ENCODE measurements at places on chromosomes 7 and 10.

DNA sequence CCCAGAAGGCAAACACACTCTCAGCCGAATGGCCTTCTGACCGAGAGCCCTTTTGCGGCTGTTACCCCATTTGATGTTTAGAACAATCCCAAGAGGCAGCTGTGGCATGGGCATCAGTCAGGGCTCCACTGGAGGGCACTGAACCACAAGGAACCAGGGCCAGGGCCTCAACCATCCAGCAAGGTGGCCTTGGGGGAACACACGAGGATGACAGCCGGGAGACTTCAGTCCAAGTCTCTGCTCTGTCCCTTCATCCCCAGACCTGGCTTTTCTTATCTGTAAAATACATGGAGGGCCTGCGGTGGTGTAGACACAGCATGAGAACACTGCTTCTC is 63.6 kb upstream of the INSIG1 start:
- DNase-seq, result no peak

DNA sequence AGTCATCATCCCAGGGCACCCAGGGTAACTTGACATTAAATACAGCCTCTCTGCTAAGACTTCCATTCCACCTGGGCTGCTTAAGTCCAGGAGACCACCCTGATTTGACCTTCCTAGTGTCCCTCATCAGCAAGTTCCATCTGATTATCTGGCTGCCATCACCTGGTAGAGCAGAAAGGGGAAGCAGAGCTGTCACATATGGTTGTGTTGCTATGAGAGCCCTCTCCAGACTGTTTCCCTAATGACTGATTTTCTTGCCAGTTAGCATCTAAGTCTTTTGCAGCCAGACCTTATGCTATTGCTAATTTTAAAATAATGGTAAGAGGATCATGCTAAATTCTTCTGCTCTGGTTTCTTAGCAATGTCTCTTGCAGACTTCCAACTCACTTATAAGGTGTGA is 38.7 kb downstream of the KCNH2 start:
- no peak for DNase-seq

DNA sequence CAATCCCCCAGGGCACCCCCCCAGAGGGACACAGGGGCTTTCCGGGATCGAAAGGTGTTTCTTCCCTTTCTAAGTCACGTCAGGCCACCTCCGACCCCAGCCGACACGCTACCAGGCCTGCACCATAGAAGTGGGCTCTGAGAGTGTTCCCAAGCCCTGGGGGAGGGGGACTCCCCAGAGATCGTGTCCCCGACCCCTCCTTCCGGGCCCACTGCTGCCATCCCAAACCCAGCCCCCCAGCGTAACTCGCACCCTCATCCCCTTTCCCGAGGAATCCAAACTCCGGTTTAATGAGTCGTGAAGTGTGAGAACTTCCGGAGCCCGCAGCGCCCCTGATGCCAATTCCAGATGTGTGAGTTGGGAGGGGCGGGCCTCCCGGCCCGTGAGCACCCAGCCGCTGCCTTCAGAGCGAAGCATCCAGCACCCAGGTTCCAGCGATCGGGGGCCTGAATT is 11.3 kb downstream of the UNCX start:
- DNase-seq, result no peak

- no peak for DNase-seq
Observed at GRCh38 chr10:62761115-62761514, 43.4 kb upstream of the ADO start.

DNA sequence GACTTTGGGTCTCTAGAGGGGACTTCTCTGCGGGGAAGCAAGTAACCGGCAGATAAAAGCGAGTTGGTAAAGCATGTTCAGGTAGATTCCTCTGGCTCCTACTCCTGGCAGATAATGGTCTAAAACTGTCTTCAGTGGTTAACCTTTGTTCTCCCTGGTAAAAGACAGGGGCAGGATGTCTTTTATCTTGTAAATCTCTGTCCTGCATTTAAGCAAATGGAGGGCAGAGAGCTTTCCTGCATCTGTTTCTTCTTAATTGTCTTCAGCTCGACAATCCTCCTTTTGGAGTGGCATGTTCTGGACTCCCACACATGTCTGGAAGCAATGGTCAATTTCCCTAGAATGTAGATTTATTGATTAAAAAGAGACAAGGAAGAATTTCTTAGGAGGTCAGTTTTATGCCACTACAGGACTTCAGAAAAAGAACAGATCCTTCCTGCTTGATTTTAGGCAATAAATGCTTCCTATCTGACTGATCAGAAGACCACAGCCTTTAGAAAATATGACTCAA is 16.6 kb downstream of the C7orf33 start:
- no peak for DNase-seq

- DNase-seq, result no peak
Observed at GRCh38 chr7:82567841-82568240, 124.3 kb upstream of the CACNA2D1 start.

DNA sequence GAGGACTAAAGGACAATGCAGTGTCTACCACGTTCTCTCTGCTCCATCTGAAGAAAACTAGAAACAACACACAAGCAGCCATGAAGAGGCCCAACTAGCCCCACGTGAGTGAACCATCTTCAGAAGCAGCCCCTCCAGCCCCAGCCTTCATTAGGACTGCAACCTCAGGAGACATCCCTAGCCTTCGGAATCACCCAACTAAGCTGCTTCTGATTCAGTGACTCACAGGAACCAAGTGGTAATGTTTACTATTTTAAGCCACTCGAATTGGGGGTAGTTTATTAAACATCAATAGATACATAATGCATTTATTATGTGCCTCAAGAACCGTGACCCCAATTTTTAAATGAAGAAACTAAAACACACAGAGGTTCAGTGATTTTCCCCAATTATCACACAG is 22.6 kb downstream of the ARHGAP12 start:
- DNase-seq, result no peak

DNA sequence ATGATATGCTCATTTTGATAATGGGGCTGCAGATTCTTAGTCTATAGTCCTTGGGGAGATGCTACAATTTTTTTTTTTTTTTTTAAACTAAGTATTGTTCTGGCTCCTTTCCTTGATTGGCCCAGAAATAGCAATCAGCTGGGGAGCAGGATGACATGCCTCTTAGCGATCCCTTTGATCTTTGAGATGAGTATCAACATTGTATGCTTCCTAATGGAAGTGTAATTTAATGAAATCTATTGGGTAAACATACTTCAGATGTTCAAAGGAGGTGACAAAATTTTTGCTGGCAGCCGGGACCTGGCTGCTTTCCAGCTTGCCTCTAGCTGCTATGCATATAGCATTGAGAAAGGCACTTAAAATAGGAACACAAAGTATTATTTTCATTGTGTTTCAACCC is 43.5 kb downstream of the VTI1A start:
- no peak for DNase-seq

DNA sequence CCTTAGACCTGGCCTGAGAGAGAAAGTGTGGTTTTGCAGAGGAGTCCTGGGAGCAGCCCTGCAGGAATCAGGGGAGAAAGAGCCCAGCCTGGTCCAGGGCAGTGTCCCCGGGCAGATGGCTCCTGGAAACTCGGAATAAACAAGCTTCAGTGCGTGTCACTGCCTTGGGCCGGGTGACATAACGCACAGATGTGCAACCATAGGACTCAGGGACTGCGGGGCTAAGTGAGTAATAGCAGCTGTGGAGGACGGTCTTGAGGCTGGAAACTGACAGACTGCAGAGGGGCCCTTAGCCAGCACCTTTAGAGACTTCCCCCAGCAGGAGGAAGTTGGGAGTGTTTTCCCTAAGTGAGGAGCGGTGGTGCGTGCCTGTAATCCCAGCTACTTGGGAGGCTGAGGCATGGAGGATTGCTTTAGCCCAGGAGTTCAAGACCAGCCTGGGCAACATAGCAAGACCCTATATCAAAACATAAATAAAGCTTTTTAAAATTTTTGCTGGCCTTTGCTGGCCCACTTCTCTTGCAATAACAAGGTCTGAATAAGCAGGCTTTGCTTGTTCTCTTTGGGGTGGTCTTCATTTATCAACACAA is 5.3 kb upstream of the CLIP2 start:
- DNase-seq, result no peak

DNA sequence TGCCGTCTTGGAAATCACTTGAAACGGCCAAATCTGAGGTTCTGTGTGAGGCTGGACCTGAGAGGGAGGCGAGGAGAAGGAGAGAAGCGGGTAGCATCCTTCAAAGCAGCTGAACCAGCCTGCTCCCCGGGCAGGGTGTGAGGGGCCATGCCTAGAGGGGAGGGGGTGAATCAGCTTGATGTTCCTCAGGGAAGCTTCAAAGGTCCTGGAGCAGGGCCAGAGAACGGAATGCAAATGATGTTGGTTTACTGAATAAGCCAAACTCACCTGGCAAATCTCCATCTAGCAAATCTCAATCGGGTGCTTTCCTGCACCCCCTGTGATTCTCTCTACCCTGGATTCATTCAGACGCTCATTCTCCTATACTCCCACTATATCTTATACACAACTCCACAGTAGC is 226.9 kb downstream of the WDR11 start:
- no peak for DNase-seq

DNA sequence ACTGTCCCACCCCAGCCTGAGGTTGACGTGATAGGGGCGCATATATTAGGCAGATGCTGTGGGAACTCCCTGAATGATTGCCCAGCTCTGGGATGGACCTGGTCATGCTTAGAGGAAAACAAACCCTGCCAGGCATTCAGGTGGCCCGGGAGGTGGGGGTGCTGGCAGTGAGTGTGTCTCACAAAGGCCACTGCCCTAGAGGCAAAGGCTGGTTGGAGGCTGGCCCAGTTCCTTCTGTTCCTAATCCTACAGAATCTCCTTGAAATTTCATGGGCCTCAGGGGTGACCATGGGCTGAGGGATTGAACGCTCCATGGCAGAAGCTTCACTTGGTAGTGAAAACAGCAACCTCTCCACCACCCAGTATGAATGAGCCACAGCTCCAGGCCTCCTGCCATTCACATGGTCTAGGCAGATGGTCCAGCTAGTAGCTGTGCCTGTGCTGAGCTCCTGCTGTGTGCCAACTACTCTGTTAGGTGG is 25.6 kb downstream of the ADRA2A start:
- DNase-seq, result no peak

- DNase-seq, result no peak
Observed at GRCh38 chr7:3302681-3303320, 1.7 kb downstream of the SDK1 start.

DNA sequence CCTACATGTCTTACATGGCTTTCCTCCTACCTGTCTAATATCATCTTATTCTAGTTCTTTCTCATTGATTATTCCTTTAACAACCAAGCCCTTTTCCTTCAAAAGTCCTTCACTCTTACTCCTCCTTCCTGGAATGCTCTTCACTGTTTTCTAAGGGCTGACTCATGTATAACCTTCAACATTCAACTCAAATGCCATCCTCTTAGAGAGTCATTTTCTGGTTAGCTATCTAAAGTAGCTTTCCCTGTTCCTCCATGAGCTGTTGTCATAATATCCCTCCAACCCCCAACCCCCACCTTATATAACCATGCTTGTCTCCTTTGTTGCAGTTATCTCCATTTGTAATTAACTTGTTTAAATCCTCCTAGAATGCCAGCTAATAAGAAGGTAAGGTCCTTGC is 286.8 kb downstream of the ADK start:
- DNase-seq, result no peak

GRCh38 chr10:72612203-72612826 is 13.6 kb downstream of the MICU1 start:
- DNase-seq, result no peak

DNA sequence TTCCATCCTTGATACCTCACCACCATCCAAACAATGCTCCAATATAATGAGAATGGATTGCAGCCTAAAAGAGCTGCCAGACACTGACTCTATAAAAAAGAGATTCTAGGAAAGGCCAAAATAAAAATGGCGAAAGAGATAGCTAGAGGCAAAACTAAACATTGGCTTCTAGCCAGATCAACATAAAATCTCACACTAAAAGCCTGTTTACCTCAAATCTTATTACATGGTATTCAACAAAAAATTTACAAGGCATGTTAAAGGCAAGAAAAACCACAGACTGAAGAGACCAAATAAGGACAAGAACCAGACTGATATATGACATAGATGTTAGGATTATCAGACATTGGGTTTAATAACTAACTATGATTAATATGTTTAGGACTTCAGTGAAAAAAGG is 1127.0 kb downstream of the DNAJB9 start:
- no peak for DNase-seq

DNA sequence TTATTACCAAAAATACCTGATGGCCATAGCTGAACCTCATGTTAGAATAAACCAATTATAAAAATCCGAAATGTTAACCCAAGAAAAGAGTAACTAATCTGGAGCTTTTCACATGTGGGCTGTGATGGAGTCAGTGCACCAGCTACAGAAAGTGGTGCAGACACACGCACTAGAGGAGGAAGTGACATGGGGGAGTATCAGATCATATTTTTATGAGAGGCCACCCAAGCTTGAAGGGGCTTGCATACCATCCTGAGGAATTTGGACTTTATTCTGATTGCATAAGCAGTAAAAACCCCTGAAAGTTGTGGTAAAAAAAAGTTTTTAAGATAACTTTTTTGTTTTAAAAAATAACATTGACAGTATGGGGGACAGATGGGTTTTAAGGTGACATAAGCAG is 1148.5 kb upstream of the CELF2 start:
- DNase-seq, result no peak

- no peak for DNase-seq
Observed at GRCh38 chr10:7090529-7090928, 320.3 kb downstream of the SFMBT2 start.

GRCh38 chr7:98653601-98654310 is 36.7 kb downstream of the NPTX2 start:
- DNase-seq, result no peak

- no peak for DNase-seq
Observed at GRCh38 chr7:23256731-23257130, 10.2 kb downstream of the GPNMB start.

- DNase-seq, result no peak
Observed at GRCh38 chr10:130802301-130802700, 509.2 kb downstream of the TCERG1L start.

DNA sequence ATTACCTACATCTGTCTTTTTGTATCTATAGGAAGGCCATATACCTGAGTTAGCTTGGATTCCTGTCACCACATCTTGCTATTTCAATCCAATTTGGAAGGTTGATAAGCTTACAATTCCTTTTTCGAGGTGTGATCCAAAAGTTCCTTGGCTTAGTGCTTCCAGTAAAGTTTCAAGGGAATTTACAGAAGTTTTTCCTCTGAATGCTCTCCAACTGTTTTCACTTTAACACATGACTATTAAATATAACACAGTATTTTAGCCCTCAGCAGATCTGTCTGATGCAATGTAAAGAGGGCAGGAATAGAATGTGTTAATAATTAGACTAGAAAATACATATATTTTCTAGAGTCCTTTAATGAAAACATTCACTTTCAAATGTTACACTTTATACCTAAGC is 171.4 kb downstream of the DKK1 start:
- no peak for DNase-seq

GRCh38 chr10:119352042-119352441 is 144.7 kb downstream of the GRK5 start:
- no peak for DNase-seq

- DNase-seq, result no peak
Observed at GRCh38 chr7:71925663-71926062, 486.5 kb downstream of the CALN1 start.

- DNase-seq, result no peak
Observed at GRCh38 chr7:3041986-3042675, 1.5 kb downstream of the CARD11 start.

DNA sequence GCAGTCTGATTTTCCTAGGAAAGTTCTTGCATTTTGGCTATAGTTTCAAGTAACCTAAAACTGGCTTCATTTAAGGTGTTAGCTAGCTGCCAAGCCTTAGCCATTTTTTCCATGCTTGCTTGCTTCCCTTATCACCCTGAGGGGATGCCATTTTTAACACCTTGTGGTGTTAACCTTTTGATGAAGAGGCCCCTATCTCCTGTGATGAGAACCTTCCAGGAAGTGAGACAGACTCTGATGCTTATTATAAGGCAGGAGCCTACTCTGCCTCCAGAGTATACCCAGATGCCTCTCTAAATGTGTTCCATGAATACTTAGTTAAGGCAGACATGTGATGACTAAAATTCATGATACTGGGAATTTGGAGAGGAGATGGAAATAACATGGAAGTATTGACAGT is 4.9 kb upstream of the VWA2 start:
- DNase-seq, result no peak
